Epithelial cell of proximal tubule (primary cell): ENCODE measurements at places on chromosomes 2 and 18.

DNA sequence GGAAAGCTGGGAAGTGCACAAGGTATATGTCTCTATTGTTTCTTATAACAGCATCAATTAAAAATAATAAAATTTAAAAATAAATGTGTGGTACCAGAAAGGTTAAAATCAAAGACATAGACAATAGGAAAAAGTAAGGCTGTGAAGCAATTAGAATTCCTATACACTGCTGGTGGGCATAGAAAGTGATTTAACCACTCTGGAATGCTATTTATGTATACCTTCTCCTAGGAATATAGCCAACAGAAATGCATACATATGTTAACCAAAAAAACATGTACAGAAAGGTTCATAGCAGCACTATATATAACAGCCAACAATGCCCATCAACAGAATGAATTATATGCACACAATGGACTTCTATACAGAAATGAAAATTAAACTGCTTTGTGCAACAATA lies 43.0 kb downstream of the WDSUB1 start:
- no peak for DNase-seq

DNA sequence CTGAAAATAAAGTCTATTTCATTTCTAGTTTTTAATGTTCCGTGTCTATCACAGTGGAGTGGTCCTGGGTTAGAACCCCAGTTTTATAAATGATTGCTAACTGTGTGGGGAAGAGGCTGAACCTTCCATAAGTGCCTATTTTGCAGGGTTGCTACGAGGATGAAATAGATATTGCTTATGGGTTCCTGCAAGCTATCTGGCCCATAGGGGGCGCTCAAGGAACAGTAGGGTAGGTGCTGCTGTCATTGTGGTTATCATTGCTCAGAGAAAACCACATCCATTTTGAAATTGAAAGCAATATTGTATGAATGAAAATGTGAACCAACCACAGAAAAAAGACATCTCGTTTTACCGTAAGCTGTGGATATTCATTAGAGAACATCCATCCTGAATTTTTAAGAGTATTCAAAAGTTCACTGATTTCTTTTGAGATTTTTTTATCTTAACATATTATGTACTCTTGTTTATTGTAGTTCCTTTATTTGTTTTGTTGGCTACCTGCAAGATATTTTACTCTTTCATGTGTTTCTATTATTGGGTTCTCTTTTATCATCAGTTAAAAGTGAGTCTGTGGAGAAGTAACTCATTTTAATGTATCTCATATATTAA lies 261.6 kb downstream of the NAPG start:
- peak; percentile 19 for DNase-seq

DNA sequence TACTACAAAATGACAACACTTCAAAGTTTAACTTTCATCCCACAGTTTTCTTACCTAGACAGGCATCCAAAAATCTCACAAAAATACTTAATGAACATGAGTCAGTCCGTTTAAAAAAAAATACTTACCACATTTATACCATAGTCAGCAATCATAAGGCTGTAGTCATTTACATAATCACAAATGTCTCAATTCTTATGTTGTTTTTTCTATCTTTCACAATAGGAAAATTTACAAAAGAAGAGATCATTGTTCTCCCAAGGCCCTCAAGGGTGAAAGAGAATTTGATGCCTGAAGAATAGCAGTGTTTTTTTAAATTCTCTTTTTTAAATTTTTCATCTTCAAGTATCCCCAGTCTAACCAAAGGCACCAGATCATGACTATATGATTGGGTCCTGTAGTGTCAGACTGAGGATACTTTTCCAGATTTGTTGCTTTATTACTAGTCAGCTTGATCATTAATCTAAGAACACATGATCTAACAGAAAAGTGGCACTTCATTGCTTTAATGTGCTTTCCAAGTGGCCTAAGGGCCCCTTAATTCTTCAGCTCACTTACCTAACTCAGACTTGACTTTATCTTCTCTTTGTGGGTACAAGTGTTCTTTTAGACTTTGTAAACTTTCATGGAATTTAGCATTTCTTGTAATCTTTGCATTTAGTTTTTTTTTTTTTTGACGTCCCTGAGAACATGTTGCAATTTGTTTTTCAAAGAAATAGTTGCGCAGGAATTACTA lies 4.7 kb downstream of the SCYGR5 start:
- no peak for DNase-seq

GRCh38 chr2:241836292-241836691 lies 22.4 kb downstream of the PDCD1 start:
- DNase-seq = no peak

GRCh38 chr18:3660739-3661515 lies 211.0 kb downstream of the TGIF1 start:
- DNase-seq = no peak

DNA sequence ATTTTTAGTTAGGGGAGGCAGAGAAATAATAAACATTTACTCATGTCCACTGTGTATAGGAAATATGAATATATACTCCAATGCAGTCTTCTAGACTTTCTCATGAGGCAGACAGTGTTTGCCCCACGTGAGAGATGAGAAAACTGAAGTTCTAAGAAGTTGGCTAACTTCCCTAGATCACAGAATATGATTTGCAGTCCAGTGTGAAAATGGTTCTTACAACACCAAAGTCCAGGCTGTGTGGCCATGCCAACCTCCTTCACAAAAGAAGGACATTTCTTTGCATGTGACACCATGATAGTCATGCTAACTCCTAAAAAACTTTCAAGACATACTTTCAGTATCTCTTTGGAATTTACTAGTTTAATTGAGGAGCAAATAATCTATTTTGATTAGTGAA lies 143.7 kb downstream of the IRS1 start:
- no peak for DNase-seq

- no peak for DNase-seq
These were observed 87.7 kb upstream of the LRP1B start for GRCh38 chr2:142218471-142218870.

GRCh38 chr2:144944546-144945220 lies 424.8 kb upstream of the ZEB2 start:
- no peak for DNase-seq
